ENCODE measurements at places on chromosomes 5 and 9.

DNA sequence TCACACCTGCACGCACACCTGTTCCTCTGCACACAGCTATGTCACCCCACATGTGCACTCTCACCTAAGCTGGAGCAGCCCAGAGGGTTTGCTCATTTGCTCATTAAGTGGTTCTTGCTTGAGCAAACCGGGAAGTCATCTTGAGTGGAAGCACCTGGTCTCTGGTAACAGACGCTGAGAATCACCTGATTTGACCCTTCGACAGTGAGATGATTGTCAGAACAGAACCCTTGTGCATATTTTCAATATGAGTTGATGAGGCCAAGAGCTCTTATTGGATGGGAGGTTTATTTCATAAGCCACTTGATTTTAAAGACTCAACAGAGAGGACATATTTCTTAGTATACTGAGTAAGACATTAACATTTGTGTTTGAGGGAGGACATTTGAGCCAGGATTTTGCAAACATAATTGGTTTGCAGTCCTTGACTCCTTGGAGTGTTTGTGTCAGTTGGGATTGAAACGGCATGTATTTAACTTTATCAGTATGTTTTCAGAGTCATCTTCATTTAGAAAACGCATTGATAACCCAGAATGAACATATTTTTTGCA lies 22.1 kb upstream of the LPCAT1 start:
- DNase-seq, result no peak

DNA sequence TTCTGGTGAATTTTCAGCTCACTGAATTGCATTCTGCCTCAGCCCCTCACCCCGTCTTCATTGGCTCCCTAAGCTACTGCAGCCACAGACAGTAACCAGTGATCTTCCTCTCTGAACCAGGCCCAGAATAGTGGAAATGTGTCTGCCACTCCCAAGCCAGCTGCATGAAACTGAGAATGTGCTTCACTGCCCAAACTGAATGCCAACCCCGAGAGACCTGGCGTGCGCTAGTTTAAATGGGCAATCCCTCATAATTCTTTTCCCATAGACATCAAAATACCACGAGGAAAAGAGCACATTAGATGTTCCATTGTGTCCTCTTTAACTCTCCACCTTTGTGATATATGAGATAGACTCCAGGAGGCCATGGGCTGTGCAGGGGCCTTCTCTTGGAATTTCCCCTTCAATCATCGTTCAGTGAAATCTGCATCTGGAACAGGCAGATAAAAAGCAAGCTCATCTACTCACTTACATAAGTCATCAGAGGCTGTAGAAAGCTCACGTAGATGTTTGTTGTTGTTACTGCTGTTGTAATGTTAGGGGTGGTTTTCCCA lies 320.2 kb downstream of the NFIB start:
- DNase-seq, result no peak

DNA sequence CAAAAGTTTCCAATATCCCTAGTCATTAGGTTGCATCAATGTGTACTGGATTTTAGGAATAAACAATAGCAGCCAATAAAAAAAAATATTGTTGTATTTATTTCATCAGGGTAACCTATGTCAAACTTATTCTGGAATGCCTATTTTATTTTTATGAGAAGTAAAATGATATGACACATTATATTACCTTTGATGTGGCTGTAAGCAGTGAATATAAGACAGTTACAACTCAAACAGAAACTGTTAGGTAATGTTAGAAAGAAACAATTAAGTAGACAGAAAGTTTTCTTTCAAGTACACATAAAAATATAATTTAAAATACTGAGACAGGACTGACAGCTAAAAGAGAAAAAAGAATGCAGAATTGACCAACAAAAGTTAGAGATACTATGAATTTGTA lies 65.5 kb downstream of the GNG10 start:
- DNase-seq, result no peak

DNA sequence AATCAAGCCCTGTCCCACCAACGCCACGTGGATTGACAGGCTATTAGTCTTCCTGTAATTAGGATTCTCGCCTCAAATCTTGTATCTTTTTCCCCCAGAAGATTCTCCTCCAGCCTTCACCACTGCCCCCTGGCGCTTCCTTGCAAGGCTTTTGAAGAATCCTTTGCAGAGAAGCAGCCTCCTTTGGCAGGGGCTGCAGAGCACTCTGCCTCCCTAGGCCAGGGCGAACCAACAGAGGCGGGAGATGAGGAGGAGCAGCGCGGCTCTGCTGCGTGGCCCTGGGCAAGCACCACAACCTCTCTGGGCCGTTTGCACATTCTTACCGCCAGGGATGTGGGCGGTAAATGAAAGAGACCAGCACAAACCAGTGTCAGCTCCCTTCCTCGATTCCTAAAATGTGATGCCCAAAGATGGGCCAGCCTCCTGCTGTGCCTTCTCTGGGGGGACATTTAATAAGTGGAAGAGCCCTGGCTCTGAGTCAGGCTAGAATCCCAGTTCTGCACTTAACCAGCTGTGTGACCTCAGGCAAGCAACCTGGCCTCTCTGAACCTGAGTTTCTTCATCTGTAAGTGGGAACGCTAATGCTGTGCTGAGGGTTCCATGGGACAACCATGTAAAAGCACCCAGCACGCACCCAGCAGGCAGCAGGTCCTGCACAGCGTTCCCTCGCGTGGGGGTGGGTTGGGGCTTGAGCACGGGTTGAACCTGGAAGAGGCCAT lies 128.6 kb downstream of the KCNIP1 start:
- DNase-seq, result no peak

GRCh38 chr5:134561871-134562296 lies 36.4 kb downstream of the JADE2 start:
- no peak for DNase-seq

- peak; percentile 59 for DNase-seq
These were observed 86.6 kb downstream of the ZNF608 start for GRCh38 chr5:124659798-124660197.

GRCh38 chr5:52743970-52744369 lies 43.7 kb upstream of the ITGA1 start:
- DNase-seq, result no peak

GRCh38 chr5:57843059-57843367 lies 360.4 kb upstream of the ACTBL2 start:
- DNase-seq, result no peak

DNA sequence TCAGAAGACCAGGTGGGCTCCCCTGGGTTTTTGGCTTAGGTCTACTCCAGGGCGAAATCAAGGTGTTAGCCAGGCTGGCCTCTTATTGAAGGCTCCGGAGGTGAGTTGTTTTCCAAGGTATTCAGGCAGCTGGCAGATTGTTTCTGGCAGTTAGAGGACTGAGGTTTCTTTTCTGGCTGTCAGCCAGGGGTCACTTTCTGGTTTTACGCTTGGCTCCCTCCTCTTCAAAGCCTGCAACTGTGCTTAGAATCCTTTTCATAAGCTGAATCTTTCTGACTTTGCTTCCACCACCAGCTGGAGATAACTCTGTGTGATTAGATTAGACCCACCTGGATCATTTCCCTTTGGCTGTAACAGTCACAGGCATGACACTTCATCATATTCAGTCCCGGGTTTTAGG lies 24.6 kb downstream of the RFK start:
- DNase-seq, result peak; percentile 75

- no peak for DNase-seq
These were observed 416.9 kb upstream of the IRX4 start for GRCh38 chr5:2299388-2300220.

- no peak for DNase-seq
These were observed 98.8 kb downstream of the HSD17B3 start for GRCh38 chr9:96202971-96203780.

GRCh38 chr9:91301161-91301560 lies 60.6 kb downstream of the AUH start:
- DNase-seq, result no peak

GRCh38 chr5:334903-335739 lies 13.6 kb downstream of the AHRR start:
- DNase-seq, result peak; percentile 50

- no peak for DNase-seq
These were observed 261.2 kb upstream of the FAM174A start for GRCh38 chr5:100273846-100274580.

- no peak for DNase-seq
These were observed 166.1 kb upstream of the CCDC152 start for GRCh38 chr5:42590566-42590965.

DNA sequence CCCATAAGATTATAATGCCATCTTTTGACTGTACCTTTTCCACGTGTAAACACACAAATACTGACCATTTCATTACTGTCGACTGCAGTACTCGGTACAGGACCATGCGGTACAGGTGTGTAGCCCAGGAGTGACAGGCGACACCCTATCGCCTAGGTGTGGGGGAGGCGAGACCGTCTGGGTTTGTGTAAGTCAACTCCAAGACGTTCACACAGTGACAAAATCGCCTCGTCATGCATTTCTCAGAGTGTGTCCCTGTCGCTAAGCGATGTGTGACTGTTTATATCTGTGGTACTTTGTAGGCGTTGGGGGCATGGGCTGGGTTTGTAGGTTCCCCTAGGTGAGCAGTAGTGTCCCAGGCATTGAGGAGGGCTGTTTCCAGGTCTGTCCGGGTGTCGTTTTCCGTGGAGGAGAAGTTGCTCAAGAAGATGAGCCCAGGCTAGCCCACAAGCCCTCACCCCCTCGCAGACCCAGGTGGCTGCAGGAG lies 20.3 kb downstream of the NEK6 start:
- DNase-seq, result no peak

GRCh38 chr5:150490296-150490669 lies 17.6 kb upstream of the NDST1 start:
- no peak for DNase-seq

DNA sequence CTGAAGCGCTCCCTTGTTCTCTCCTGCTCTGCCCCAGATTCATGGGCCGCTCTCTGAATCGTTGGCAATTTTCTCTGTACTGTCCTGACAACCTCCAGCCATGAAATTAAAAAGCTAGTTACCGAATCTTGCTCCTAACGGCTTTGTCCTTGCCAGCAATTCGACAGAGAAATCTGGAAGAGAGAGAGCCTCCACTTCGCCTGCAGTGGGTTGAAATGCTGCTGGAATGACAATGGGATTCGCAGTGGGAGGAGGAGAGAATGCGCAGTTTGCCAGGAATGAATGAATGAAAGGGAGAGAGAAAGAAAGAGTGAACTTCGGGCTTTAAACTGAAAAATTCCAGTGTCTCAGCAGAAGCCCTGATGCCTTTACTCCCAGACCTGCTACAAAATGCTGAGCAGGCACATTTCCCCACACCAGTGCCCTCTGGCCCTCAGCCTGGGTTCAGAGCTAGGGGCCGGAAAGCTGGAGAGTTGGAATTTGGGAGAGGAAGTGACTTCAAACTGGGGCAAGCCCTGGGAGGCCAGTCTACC lies 11.5 kb upstream of the BOD1 start:
- no peak for DNase-seq

GRCh38 chr5:163757344-163757743 lies 251.9 kb downstream of the MAT2B start:
- no peak for DNase-seq

DNA sequence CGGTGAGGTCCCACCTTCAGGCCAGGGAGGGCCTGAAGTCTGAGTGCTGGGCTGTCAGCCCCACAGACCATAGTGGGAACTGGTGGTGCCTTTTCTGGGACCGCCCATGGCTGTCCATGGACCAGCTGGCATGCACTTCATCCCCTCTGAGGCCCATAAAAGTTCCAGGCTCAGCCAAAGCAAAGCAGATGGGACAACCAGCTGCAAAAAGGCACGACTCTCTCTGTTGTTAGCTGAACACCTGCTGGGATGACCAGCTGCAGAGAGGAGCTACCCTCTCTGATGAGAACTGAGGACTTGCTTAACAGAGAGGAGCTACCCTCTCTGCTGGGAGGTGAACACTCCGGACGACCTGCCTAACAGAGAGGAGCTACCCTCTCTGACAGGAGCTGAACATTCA lies 844.3 kb upstream of the DMAC1 start:
- DNase-seq, result no peak

GRCh38 chr5:27830546-27830945 lies 792.2 kb upstream of the CDH9 start:
- DNase-seq, result no peak

DNA sequence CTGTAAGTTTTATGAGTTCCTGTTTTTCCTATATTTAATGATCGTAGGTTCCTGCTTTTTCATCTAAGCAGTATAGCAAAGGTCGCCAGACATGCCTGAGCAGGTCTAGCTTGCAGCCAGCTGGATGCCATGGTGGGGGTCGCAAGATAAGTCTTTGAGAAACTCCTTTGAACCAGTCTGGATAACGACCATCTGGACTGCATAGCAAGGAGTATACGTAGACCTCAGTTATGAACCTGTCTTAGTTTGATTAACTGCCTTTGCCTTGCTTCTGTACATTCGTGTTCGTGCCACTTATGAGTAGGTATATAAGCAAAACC lies 8.4 kb upstream of the SPATA31E1 start:
- DNase-seq, result no peak

DNA sequence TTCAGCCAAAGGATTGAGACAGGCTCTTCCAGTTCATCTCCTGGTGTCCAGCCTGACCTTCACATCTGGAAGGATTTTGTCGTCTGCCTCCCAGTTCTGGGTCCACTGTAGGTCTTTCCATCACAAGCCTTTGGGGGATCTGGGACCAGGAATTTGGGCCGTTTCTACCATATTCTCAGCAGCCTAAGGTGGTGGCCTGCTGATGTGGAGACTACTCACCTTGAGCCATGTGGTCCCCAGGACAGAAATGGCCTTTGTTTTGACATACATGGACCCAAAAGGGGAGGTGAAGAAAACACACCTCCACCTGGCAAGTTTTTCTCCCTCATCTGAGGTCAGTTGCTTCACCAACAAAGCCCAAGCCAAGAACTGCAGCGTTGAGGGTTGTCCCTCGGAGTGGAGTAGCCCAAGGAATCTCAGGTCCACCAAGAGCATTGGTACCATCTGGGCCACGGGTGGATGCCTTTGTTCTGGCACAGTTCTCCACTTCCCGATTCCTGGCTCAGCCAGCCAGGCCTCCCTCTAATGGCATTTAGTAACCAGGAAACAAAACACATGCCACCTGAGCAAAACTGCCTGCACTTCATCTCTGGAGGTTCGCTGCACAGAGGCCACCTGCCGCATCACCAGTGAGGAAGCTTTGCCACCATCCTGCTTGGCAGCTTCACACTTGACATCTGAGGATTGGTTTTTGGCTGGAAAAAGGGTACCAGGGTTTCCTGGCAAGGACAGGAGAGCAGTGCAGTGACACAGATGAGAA lies 24.7 kb downstream of the AMBP start:
- no peak for DNase-seq

GRCh38 chr5:180086816-180087399 lies 15.3 kb upstream of the RNF130 start:
- DNase-seq, result no peak

GRCh38 chr5:72290356-72291133 lies 29.5 kb downstream of the MRPS27 start:
- no peak for DNase-seq

GRCh38 chr5:1527533-1528205 lies 3.9 kb upstream of the LPCAT1 start:
- no peak for DNase-seq

Data from NCI-H2081 treated with DMSO at 0.1 percent for 48 hours (cell line).